ENCODE measurements at places on chromosomes 1 and 21.

DNA sequence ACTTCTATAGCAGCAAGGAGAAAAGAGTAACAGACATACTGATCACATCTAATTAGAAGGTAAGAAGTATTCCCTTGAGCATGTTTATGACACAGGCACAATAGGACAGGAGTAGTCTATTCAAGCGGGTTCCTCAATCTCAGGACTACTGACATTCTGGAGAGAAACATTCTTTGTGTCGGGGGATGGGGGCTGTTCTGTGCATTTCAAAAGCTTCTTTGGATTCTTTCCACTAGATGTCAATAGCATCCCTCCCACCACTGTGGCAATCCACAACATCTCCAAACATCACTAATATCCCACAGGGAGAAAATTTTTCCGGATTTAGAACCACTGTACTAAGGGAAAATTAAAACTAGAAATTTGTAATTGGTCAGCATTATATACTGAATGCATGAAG lies 56.9 kb downstream of the ADAMTS5 start:
- no peak overlapping the region for H3K4me3 ChIP-seq
- peaks cover 5% of the 10 kb centered on the region for H3K27me3 ChIP-seq

DNA sequence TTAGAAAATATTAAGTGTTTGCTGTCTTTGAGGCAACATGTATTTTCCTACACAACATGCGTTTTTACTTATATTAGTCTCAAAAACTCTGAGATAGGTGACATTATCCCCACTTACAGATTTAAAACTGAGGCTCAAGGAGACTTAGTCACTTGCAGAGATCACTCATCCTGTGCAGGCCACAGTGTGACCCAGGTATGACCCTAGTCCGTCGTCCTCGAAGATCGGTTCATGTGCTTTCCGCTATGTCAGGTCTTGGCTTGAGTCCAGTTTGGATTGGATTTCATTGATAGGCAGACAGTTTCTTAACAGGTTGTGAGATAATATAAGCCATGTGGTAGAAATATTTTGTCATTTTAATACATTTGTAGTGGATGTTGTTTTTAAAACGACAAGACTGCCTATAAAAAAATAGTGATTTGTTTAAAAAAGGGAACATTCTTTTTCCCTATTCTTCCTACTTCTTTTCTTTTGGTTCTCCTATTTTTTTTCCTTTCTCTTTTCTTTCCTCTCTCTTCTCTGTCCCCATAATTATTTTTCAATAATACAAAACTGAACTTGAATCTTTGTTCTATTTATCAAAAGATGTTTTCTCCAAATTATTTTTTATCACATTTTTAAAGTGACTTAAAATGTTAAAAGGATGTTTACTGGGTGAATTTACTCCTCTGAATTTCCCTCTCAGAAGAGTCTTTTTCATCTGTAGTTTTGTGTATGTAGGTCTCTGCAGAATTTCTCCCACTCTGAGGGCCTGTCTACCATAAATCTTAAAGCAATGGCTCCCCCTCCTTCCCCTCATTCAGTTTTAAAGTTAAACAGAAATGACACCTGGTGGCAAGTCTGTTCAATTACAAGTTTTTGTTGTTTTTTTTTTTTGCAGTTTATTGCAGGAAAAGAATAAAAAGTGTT lies 81.8 kb downstream of the PHTF1 start:
- H3K4me1 ChIP-seq, result peaks cover 37% of the 10 kb centered on the region
- no peaks in the 10 kb centered on the region for H3K27me3 ChIP-seq
- H3K36me3 ChIP-seq, result no peaks in the 10 kb centered on the region
- no peak overlapping the region for H3K27ac ChIP-seq
- peak; percentile 39 for DNase-seq

DNA sequence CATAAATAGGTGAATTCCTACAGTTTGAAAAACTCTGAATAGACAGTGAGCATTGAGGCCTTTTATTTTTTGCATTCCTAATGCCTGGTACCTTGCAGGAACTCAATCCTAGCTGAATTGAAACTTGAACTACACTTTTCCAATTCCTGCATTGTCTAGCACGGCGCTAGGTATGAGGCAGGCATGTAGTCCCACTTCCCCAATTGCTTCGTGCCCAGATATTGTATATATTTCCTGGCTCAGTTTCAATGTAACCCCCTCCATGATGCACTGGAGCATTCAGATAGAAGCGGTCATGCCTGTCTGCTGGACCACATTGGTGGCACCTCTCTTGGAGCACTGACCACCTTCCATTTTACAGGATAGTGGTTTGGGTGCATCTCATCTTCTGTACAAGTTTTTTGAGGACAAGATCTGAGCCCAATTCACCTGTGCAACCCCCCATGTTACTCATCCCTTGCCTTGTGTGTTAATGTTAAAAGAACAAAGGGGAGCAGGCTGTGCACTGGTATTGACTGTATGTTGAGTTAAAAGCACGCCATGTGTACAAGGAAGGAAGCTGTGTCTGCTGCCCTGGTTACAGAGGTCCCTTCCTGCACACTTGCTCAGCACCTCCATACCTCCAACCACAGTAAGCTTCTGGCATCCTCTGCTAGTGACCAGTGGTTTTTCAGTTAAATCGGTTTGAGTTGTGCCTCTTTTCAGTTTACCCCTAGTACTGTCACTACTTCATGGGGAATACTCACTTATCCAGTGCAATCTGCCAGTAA lies 10.0 kb upstream of the RAB7B start:
- H3K4me3 ChIP-seq, result no peak overlapping the region
- H3K36me3 ChIP-seq, result no peaks in the 10 kb centered on the region
- peaks cover 43% of the 10 kb centered on the region for H3K27me3 ChIP-seq
- H3K27ac ChIP-seq, result no peak overlapping the region
- H3K4me1 ChIP-seq, result no peaks in the 10 kb centered on the region

DNA sequence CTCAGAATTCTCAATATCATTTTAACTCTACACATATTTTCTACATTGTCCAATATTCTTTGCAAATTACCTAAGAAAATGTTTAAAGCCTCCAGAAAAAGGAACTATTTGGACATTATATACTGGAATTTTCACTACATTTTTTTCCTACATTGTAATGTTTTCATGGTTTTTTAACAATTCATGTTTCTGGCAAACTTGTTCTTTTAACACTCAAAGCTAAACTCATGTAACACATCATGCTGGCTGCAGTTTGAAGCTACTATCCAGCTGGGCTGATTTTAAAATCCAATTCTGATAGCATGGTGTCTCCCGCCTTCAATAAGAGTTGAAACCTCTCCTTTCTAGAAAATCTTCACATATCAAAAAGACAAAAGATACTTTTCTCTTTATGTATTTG lies 52.0 kb downstream of the TGFBR3 start:
- no peak overlapping the region for H3K4me3 ChIP-seq
- H3K4me1 ChIP-seq, result peaks cover 38% of the 10 kb centered on the region
- no peaks in the 10 kb centered on the region for H3K27me3 ChIP-seq
- no peaks in the 10 kb centered on the region for H3K36me3 ChIP-seq
- DNase-seq, result no peak

DNA sequence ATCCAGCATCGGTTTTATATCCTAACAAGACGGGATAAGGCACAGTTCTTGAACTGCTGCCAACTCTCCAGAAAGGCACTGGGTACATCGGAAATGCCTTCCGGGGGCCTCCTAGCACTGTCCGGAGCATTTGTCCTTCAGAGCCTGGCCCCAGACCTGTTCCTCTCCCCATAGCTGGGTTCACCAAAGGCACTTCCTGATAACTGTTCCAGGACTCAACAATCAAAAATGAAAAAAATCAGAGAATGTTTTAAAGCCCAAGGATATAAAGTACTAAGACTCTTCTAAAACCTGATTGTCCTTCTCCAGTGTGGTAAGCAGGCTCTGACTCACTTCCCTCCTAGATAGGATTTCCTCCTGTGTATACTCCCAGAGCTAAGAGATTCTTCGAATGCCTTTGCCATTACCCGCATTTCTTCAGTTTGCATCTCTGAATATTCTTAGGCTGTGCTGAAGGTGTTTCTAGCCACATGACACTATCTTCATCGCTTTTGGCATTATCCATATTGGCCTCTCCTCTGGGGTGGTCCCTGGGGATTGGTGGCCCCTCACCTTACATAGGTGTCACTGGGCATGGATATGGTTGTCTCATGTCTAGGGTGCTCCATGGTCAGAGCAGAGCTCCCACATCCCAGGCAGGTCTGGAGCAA lies 112.9 kb downstream of the ZBTB18 start:
- peaks cover 20% of the 10 kb centered on the region for H3K4me1 ChIP-seq
- DNase-seq, result peak; percentile 96
- no peaks in the 10 kb centered on the region for H3K36me3 ChIP-seq
- no peak overlapping the region for H3K27ac ChIP-seq

DNA sequence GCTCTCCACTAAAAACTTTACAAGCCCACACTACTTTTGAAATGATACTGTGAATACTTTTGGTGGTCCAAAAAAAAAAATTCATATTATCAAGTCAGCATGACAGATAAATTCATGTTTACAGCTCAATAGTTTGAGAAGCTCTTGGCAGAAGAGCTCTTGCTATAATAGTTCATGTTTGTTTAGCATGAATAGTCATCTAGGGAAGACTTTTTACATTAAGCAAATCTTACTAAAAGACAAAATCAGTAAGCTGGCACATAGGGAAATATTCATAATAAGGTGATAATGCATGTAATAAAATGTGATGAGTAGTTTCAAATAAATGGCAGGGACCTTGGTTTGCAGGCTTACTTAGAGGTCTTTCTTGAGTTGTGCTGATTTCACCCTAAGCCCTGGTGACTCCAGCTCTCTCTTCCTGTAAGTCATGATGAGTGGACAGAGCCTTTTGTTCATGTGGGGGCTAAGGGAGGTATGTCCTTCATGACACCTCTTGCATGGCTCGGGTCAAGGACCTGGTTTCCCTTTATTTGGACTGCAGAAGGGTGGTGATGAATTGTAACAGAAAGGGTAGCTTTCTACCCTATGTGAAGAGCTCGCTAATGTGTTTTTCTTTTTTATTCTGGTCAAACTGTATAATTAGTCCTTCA lies 166.7 kb downstream of the GABPA start:
- peaks cover 28% of the 10 kb centered on the region for H3K36me3 ChIP-seq
- H3K27me3 ChIP-seq, result peaks cover 1% of the 10 kb centered on the region
- H3K27ac ChIP-seq, result peak overlapping the region; percentile 58
- peaks cover 31% of the 10 kb centered on the region for H3K4me1 ChIP-seq
- no peak overlapping the region for H3K4me3 ChIP-seq
- DNase-seq, result no peak

DNA sequence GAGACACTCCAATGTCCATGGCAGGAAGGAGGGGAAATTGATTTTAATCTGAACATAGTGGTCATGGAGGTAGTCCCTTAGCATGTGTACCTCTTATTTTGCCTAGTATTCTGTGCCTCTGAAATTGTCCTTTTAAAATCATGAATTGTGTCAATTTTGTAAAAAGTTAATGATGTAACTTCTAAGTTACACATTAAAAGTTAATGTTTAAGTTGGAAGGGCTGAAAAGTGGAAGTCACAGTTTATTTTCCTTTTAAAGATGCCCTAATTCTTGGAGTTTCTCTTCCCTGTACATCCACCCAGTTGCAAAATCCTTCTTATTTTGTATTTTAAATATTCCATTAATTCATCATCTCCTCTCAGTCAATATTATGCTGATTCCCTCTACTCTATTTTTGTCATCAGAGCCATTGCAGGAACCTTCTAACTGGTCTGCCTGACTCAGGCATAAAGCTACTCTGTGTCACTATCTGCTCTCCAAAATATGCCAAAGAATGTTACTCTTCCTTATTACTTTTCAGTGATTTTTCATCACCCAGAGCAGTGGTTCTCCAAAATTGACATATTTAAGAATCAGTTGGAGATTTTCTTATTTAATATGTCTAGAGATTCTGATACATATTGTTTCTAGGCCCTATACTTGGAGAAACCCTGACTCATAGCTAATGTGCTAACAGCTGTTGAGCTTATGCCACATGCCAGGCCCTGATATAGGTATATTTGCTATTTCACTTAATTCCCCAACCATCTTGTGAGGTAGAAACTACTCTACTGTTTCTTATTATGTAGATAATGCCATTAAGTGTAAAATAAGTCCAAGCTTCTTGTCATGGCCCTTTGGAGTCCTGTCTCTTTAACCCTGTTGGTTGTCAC lies 5.1 kb downstream of the HOOK1 start:
- no peaks in the 10 kb centered on the region for H3K36me3 ChIP-seq
- no peak for DNase-seq
- no peak overlapping the region for H3K4me3 ChIP-seq
- H3K27ac ChIP-seq, result no peak overlapping the region
- H3K27me3 ChIP-seq, result peaks cover 3% of the 10 kb centered on the region

- no peak overlapping the region for H3K27ac ChIP-seq
- no peak for DNase-seq
- no peaks in the 10 kb centered on the region for H3K27me3 ChIP-seq
- no peak overlapping the region for H3K4me3 ChIP-seq
- H3K36me3 ChIP-seq, result no peaks in the 10 kb centered on the region
Measured at GRCh38 chr1:4488018-4488417, 166.4 kb upstream of the AJAP1 start.

GRCh38 chr1:13764588-13765332 lies 64.8 kb downstream of the PRDM2 start:
- peak overlapping the region; percentile 20 for H3K4me3 ChIP-seq
- H3K36me3 ChIP-seq, result peaks cover 11% of the 10 kb centered on the region
- no peak overlapping the region for H3K27ac ChIP-seq
- peaks cover 73% of the 10 kb centered on the region for H3K4me1 ChIP-seq
- H3K27me3 ChIP-seq, result no peaks in the 10 kb centered on the region
- DNase-seq, result no peak

DNA sequence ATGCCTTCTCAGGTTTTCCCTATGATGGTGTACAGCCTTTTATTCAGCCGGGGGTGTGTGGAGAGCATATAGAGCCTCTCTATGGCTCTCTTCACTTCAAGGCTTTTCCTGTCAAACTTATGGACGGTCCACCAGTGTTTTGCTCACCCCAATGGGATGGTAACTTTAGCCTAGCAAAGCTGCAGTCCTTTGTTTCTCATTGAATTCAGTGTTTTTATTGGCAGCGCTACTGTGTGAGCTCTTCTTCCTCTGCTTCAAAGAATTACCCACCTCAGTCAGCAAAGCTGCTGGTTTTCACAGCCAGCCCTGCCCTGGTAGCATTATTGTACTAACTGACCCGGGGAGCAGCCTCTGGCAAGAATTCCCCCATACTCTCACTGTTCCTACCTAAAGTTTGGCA lies 145.3 kb upstream of the RRP15 start:
- H3K36me3 ChIP-seq, result no peaks in the 10 kb centered on the region
- H3K27ac ChIP-seq, result no peak overlapping the region
- H3K4me1 ChIP-seq, result no peaks in the 10 kb centered on the region
- H3K4me3 ChIP-seq, result no peak overlapping the region

- H3K4me1 ChIP-seq, result peaks cover 30% of the 10 kb centered on the region
- no peak overlapping the region for H3K4me3 ChIP-seq
- no peak for DNase-seq
- H3K27ac ChIP-seq, result no peak overlapping the region
- H3K27me3 ChIP-seq, result no peaks in the 10 kb centered on the region
Measured at GRCh38 chr1:70048336-70049094, 156.9 kb downstream of the LRRC40 start.

- H3K27me3 ChIP-seq, result peaks cover 2% of the 10 kb centered on the region
- no peak overlapping the region for H3K4me3 ChIP-seq
- DNase-seq, result no peak
- peaks cover 2% of the 10 kb centered on the region for H3K36me3 ChIP-seq
- H3K4me1 ChIP-seq, result peaks cover 3% of the 10 kb centered on the region
- no peak overlapping the region for H3K27ac ChIP-seq
Measured at GRCh38 chr1:214303141-214303930, 22.4 kb downstream of the SMYD2 start.

- H3K27me3 ChIP-seq, result no peaks in the 10 kb centered on the region
- H3K36me3 ChIP-seq, result no peaks in the 10 kb centered on the region
- H3K4me1 ChIP-seq, result no peaks in the 10 kb centered on the region
Measured at GRCh38 chr1:48596046-48596445, 124.0 kb upstream of the SPATA6 start.

- DNase-seq, result peak; percentile 40
- no peak overlapping the region for H3K27ac ChIP-seq
- peaks cover 7% of the 10 kb centered on the region for H3K36me3 ChIP-seq
- no peak overlapping the region for H3K4me3 ChIP-seq
- peaks cover 14% of the 10 kb centered on the region for H3K4me1 ChIP-seq
- H3K27me3 ChIP-seq, result peaks cover 7% of the 10 kb centered on the region
Measured at GRCh38 chr1:5978452-5978851, 13.8 kb downstream of the NPHP4 start.
